ENCODE measurements at places on chromosomes 12 and 14. TPM values are rescaled to one million over a fixed set of nuclear protein-coding genes. Genes with fewer than 3 reads are reported as not detected.

RAB35 gene
- 38.7 TPM for total RNA-seq

SLCO1B3 gene
- total RNA-seq: not detected

BIN2 gene
- total RNA-seq: 46.3 TPM

KITLG gene
- total RNA-seq: not detected

- DNase-seq: no peak
These were observed 11.5 kb downstream of the LIMA1 start for GRCh38 chr12:50271724-50272247.

GRCh38 chr12:65500091-65500900, 221.8 kb downstream of the MSRB3 start:
- no peak for DNase-seq

DNA sequence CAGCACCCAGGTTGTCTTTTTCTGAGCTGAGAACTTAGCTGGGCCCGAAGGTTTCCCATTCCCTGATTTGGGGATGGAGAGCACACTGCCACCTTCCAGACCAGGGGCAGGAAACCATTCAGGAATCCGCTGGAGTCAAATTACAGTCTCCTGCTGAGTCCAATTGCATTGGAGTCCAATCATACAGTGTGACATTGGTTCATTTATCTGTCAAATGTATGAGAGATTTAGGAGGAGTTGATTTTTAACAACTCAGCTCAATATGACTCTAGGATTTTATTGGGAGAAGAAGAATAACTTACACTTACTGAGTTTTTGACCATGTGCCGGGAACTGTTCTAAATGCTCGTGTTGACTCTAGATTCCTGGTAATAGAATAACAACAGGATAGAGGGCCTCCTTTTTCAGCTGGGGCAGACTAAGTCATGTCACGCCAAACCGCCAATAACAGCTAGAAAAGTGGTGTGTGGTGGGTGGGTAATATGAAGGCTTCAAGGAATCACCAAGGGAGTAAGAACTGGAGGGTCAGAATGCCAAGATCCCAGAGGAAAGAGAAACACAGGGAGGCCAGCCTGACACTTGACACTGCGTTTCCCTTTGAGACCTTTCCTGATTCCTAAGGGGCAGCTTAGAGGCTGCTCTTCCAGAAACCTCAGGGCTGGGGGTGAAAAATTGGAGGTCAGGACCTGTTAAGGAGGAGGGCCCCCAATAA, 11.5 kb downstream of the SYNDIG1L start:
- no peak for DNase-seq

GRCh38 chr14:72722201-72722785, 171.6 kb downstream of the DPF3 start:
- no peak for DNase-seq

GRCh38 chr14:75928690-75929181, 53.1 kb downstream of the TGFB3 start:
- no peak for DNase-seq

DNA sequence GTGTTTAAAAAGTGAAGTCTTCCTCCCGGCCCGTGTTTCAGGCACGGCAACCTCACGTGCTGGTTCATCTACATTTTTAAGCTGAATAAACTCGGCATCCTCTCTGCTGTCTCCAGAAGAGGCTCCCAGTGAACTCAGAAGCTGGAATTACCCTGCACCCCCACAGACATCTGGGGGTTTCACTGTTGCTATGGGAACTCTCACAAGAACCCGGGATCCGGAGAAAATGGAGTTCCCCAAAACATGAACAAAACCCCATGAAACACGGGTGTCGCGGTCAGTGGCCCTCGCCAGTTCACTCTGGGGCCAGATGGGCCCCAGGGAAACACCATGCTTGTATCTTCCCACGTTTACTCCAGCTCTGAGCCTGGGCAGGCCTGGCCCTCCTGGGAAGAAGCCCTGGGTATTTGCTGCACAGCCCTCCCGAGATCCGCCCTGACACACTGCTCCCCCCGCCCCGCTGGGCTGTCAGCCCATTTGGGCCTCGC, 143.7 kb downstream of the PIWIL1 start:
- DNase-seq: no peak

DNA sequence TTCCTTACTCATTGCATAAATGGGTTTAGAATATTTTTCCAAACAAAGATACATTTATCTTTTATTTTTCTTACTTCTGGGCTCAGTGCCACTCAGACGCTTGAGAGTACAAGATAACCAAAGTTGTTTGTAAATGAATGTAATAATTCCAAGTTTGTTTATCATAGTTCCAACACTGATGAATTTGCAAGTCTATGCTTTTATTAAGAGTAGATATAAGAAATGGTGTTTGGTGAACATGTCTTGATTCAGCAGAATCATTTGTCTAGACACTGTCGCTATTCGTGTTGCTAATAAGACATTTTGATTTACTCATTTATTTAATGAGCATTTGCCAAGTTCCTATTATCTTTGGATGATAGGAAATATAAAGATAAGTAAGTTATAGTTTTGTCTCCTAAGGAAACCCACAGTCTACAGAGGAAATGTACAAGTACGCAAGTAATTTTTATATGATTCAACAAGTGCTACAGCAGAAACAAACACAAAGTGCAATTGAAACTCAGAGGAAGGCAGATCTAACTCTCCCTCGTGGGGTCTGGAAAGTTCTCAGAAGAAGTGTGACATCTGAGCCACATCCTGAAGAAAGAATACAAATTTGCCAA, 132.8 kb upstream of the FSCB start:
- no peak for DNase-seq

GRCh38 chr12:66320996-66321395, 18.7 kb downstream of the HELB start:
- no peak for DNase-seq

- no peak for DNase-seq
These were observed 655.3 kb downstream of the SLC16A7 start for GRCh38 chr12:60251091-60251490.

DNA sequence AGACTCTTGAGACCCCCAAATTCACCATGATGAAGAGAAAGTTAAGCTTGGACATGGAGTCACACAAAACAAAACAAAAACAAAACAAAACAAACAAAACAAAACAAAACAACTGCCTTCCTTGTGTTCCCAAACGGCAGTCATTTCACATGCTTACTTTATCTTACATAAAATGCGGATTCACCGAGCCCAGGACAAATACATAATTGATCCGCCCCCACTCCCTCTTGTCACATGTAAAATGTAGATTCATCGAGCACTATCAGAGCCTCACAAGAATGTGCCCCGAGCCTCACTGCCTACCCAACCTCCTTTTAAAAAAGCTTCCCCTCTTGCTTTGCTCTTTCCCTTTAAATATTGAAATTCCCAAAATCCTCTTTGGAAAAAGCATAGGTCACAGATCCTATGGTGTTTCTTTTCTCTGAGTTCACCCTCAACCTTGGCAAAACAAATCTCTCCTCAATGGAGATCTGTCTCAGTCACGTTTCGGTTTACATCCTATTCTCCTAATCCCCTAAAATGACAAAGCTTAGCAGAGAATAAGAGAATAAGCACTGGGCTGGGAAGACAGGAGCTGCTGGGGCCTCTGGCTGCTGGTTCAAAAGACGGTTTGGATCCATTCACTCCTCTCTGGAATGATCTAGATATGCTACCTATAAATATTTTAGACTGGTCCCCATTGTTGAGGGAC, 83.7 kb downstream of the NINJ2 start:
- DNase-seq: no peak

DNA sequence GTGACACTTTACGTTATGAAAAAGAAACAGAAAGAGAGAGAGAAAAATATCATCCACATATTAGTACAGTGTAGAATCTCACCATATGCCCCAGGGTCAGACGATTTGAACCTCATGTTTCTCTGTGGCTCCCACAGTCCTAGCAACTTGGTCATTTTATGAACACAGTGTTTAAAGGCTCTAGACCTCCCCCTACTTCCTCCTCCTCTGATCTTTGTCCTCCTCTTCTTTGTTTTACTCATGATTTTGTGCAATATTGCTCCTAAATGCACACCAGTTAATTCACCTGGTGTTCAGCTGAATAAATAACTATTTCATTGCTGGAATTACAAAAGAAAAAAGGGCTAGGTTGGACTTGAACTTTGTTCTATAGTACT, 18.2 kb downstream of the GLT1D1 start:
- no peak for DNase-seq

Data from activated naive CD4-positive, alpha-beta T cell treated with anti-CD3 and anti-CD28 coated beads, Interleukin-2, amount 50 U/mL, for 72 hours (primary cell).